ENCODE measurements at places on chromosomes 12 and 14.

DNA sequence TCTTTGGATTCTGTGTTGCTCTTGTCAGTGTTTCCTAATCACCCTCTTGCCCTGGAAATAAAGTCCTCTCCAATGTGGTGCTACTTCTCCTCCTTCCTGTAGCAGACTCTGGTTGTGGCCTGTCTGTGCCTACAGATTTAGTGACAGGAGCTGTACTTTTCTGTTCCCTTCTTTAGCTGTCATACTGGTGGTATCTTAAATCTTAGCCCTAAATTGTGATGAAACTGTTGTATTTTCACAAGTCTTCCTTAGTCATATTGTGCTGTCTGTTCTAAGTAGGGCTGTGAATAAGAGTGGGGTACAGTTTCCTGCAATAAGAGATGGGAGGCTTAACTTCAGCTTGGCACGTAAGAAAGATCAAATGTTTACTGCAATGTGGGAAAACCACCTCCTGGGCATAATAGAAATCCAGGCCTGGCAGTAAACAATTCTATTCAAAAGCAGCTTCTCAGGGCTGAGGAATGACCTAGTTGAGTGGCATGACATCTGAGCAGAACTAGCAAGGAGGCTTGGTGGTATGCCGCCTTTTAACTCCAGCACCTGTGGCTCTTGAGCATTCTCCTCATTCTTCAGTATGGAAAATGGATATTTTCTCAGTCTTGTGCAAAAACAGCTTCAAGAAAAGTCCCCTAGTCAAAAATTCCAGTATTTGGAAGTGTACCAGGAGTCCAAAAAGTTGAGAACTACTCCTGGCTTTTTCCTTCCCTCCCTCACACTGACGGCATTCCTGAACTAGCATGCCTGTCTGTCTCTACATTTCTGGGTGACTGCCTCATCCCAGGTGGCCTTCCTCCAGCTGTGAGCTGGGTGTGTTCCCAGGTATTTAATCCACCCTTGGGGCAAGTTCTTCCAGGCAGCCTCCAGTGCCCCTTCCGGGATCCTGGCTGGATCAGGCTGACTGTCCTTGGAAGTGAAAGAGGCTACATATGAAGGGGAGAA, 19.5 kb downstream of the ANO6 start:
- peak; percentile 74 for DNase-seq

GRCh38 chr14:49438256-49438770, 147.9 kb downstream of the RPS29 start:
- DNase-seq, result no peak

DNA sequence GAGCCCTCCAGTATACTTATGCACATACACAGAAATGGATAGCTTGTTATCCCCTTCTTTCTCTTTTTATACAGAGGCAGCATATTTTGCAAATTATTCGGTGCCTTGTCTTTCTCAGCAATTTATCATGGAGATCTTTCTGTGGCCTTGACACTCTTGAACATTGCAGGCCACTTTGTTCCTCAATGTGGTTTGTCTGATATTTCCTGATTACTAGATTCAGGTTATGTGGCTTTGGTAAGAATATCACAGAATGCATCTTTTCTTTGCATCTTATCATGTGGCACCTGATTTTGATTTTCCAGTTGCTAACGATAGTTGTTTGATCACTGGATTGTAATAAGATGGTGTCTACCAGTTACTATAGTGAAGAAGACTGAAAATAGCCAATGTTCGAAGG, 7.1 kb upstream of the SNRPF start:
- DNase-seq, result no peak

GRCh38 chr12:176321-177181, 37.4 kb downstream of the SLC6A12 start:
- peak; percentile 27 for DNase-seq

- DNase-seq, result no peak
These were observed 214.0 kb upstream of the BTG1 start for GRCh38 chr12:92359581-92360209.

- no peak for DNase-seq
These were observed 18.2 kb downstream of the RTN1 start for GRCh38 chr14:59852350-59852749.

GRCh38 chr12:63845726-63846125, 1.2 kb downstream of the SRGAP1 start:
- DNase-seq, result peak; percentile 56

GRCh38 chr12:29807129-29807528, 23.4 kb upstream of the TMTC1 start:
- peak; percentile 74 for DNase-seq

DNA sequence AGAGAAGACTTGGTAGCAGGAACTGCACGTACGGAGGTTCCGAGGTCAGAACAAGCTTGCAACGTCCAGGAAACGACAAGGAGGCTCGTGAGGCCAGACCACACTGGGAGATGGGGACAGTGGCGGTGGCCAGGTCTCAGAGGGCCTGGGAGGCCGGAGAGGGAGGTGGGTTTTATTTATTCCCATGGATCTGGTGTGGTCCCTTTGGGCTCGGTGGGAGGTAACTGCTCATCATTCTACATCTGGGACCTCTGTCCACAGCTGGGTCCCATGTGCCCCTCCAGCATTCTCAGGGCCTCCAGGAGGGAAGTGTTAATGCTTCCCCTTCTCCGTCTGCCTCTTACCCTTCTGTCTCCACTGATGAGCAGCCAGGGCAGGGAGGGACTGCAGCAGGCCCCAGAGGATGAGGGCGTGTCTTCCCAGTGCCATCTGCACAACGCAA, 35.7 kb upstream of the NCOR2 start:
- DNase-seq, result no peak

GRCh38 chr12:118424884-118425283, 48.5 kb downstream of the SUDS3 start:
- no peak for DNase-seq

GRCh38 chr14:62796431-62796830, 248.8 kb downstream of the KCNH5 start:
- no peak for DNase-seq

Data from fibroblast of mammary gland (primary cell).